ENCODE measurements at places on chromosomes 5 and 9.

GRCh38 chr5:64971513-64971912 is 202.8 kb downstream of the CWC27 start:
- no peak for DNase-seq

GRCh38 chr5:153340139-153340538 is 150.3 kb upstream of the GRIA1 start:
- DNase-seq = no peak

GRCh38 chr5:176943816-176944215 is 44.7 kb upstream of the HK3 start:
- DNase-seq = peak; percentile 9

GRCh38 chr5:58912116-58912515 is 329.2 kb downstream of the RAB3C start:
- DNase-seq = no peak

Data from ELF-1 (cell line).